MCF 10A (cell line): ENCODE measurements at places on chromosomes 12 and 14. TPM values are rescaled to one million over a fixed set of nuclear protein-coding genes. Genes with fewer than 3 reads are reported as not detected.
A peak's percentile ranks its signal among the peaks of the same experiment; 100 is the strongest.

Gene PTPN6
- 10.3 and 13.2 TPM in 2 replicates for total RNA-seq

GRCh38 chr12:127810041-127810440 is 456.9 kb upstream of the TMEM132C start:
- DNase-seq, result peak; percentile 35

GRCh38 chr14:57845802-57846531 is 19.9 kb downstream of the SLC35F4 start:
- DNase-seq, result no peak

- DNase-seq, result peak; percentile 51
Measured at GRCh38 chr14:100278702-100279101, 27.5 kb downstream of the SLC25A29 start.

Gene TSPAN11
- not detected in 2 replicates for total RNA-seq

- no peak for DNase-seq
Measured at GRCh38 chr14:59195912-59196311, 7.4 kb downstream of the DAAM1 start.

Gene RPS6KL1
- total RNA-seq, result 8.8 and 12.3 TPM in 2 replicates

- DNase-seq, result peak; percentile 38
Measured at GRCh38 chr12:104137001-104137901, 759 bp downstream of the NFYB start.

Gene POTEG
- not detected in 2 replicates for total RNA-seq

Gene NKX2-1
- not detected in 2 replicates for total RNA-seq

- peak; percentile 35 for DNase-seq
Measured at GRCh38 chr12:74105434-74105833, 432.2 kb upstream of the ATXN7L3B start.

Gene LRTM2
- not detected in 2 replicates for total RNA-seq

DNA sequence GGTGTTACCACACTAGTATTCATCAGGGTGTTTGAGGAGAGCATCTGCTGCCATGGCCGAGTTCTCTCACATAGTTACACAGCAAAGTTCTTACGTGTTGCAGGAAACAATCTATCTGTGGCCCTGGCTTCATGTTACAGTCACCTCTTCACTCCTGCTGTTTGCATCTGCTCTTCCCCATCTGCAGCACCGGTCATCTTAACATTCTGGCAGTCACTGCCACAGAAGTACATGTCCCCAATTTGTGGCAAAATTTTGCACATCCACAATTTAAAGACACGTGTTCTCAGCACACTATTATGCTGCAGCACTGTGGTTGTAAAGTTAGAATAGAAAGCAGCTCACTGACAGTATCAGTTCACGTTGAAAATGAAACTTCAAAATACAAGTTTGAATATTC is 23.2 kb downstream of the MAPK1IP1L start:
- DNase-seq, result peak; percentile 34

DNA sequence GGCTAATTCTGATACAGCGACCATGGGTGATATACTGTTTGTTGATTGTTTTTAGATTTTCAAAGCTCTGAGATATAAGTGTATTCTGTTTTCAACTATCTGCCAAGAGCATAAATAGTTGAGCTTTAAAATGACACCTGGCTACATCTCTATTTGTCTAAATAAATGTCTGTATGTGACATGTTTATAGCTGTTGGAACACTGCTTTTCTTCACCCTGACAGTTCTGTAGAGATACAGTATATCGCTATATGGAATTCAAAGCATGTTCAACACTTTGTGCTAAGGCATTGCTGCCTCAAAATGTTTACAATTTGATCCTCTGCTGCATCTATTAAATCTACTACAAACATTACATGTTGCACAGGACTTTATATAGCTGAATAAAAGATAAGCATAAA is 27.4 kb upstream of the MGAT4C start:
- no peak for DNase-seq

DNA sequence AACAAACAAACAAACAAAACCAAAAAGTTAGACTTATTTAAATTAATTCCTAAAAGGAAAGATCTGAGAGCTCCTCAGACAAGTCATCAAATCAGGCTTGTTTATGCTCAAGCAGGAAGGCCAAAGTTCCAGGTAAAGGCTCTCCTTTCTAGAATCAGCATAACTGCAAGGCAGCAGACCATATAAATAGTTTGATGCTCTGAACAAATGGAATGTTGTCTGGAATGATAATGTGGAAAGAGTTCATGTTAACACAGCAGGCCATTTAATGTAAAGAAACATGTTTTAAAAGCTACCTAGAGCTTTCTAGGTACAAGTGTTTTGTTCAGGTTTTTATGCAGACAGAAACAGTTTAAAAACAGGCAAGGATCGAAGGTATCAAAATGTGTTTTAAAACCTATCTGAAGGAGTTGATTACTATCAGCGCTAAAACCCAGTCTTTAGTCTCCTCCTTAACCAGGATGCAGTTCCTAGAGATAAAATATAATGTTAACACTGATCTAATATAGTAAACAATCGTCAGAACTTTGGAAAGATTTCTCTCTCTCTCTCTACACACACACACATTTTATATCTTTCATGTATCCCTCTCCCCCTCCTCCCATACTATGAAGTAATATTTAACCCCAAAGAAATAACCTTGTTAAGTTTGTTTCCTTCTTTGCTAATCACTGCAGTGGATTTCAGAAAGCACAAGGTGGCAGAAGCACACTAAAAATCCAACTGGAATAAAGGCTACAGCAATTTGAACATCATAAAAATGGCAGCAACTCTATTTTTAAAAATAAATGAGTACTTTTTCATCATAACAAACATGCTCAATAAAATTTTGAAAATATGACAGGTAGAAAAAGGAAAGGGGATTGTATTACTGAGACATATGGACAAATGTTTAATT is 135.5 kb downstream of the PAWR start:
- peak; percentile 49 for DNase-seq

- DNase-seq, result peak; percentile 96
Measured at GRCh38 chr12:93127582-93128331, 198.7 kb upstream of the EEA1 start.

DNA sequence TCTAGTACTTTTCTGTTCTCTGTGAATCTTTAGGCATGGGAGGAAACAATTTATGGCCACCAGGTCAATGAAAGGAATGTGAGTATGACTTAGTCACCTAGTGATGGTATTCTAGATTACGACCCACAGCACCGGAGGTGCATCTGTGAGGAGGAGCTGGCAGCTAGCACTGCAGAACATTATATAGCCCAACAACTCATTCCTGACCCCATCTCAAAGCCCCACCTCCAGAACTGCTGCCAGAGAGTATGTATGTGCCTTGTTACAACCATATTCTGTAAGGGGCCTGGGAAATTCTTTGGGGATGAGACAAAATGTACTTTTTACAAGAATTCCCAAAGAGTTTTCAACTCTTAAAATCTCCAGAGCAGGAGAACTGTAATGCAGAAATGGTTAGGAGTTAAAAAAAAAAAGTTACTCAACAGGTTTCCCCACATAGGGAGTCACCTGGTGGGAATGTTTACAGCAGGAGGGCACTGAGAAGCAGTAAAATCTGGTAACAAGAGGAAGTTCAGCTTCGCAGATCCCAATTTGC is 34.9 kb upstream of the CERS5 start:
- DNase-seq, result peak; percentile 63

Gene RASSF8
- total RNA-seq, result 52.9 and 70.1 TPM in 2 replicates

Gene RFX4
- not detected in 2 replicates for total RNA-seq

- DNase-seq, result peak; percentile 90
Measured at GRCh38 chr14:64503434-64504309, at the start of gene ZBTB25. ZBTB25 (minus strand) TSS chr14:64503838; CDS start chr14:64490533, 13,305 bp downstream.

GRCh38 chr14:33490555-33490954 is 460.3 kb downstream of the EGLN3 start:
- no peak for DNase-seq

Gene SOX5
- 0.91 and 0.98 TPM in 2 replicates for total RNA-seq

GRCh38 chr14:95668235-95668772 is 17.9 kb upstream of the TCL1B start:
- DNase-seq, result no peak

- DNase-seq, result no peak
Measured at GRCh38 chr12:3045989-3046388, 31.2 kb upstream of the TSPAN9 start.

DNA sequence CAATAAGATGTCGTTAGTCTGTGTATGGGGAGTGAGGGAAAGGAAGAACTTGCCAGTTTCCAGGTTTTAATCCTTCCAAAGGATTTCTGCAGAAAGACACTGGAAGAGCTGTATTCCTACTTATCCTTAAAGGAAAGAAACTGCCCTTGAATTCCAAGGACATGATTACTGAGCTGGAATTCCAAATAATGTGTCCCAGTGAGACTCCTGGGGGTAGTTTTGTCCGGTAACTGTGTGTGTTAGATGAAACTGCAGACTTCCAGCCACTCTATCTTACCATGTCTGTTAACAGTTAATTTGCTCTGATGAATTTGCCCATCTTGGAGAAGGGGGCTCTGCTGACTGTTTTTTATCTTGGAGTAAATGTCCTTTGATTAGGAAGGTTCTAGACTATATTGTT is 33.0 kb downstream of the CKB start:
- no peak for DNase-seq

Gene PRIM1
- total RNA-seq, result 3.5 and 7.8 TPM in 2 replicates

DNA sequence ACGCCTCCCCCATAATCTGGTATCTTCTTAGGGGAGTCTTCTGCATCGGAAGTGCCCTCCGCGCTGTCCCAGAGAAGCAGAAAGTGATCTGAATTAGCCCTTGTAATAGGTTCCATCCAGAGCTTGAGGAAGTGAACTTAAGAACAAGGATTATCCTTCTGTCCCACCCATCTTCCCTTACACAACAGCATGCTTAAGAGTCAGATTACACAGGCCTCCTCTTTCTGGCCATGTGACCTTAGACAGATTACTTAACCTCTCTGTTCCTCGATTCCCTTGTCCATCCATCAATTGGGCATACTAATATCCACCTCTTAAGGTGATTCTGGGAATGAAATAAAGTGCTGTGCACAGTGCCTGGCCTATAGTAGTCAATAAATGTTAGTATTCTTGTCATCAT is 11.4 kb downstream of the CABP1 start:
- peak; percentile 50 for DNase-seq

Gene ZNF641
- total RNA-seq, result 10.0 and 12.0 TPM in 2 replicates

- DNase-seq, result no peak
Measured at GRCh38 chr12:101714877-101715444, 17.5 kb downstream of the CHPT1 start.
